ENCODE measurements at places on chromosomes 4 and X.

- DNase-seq: no peak
Measured at GRCh38 chrX:24019448-24019847, 7.5 kb downstream of the KLHL15 start.

DNA sequence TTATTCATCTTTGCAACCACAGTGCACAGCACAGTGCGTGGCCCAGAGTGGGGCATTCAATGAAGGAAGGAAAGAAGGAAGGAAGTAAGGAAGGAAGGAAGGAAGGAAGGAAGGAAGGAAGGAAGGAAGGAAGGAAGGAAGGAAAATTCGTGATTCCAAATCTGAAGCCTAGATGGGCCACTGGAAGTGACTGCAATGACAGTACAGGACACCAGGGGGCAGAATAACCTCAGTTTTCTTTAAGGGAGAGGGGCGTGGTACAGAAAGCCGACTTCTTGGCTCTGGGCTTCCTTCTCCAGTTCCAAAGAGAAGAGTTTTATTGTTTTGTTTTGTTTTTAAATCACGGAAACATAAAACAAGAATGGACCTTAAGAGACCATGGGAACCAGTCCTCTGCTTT lies 47.8 kb downstream of the APLN start:
- DNase-seq: no peak

GRCh38 chrX:18761750-18762149 lies 54.3 kb downstream of the PPEF1 start:
- DNase-seq: no peak

DNA sequence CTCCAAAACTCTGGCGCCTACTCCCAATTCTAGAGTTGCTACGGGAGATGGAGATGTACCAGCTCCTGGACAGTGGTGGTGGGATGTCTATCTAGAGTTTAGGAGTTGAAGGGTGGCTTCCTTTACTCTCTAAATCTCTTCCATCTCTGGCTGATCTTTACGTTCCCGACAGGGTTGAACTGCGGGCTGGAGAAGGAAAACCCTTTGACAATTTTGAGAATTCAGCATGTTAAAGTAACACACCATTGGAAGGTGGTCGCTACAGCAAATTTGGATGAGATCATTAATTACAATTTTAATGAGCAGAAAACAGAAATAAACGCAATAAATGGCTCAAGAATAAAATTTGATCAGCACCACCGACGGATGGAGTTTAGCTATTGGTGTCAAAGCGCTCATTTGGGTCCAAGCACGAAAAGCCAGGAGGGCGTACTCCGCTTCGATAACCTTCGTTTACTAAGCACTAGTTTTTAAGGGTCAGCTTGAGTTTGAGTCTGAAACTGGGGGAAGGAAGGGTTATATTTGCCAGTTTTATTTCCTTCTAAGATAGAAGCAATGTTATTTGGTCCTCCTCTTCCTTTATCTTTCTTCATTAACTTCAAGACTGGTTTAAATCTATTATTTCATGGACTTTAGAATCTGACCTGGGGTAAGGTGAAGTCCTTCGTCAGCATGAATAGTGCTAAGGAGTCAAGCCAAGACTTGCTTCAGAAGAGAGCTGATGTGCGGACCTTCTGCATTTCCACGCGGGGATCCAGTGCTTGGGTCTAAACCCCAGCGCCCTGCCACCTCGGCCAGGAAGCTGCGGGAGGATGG lies 1.5 kb upstream of the NKX6-1 start:
- no peak for DNase-seq

GRCh38 chrX:154594491-154594890 lies 9.6 kb downstream of the CTAG1A start:
- DNase-seq: no peak

- no peak for DNase-seq
Measured at GRCh38 chr4:25654971-25655963, at the start of gene SLC34A2. Gene SLC34A2, plus strand, starts transcription at chr4:25655851. Its CDS starts 6,650 bp downstream, at chr4:25662501.

DNA sequence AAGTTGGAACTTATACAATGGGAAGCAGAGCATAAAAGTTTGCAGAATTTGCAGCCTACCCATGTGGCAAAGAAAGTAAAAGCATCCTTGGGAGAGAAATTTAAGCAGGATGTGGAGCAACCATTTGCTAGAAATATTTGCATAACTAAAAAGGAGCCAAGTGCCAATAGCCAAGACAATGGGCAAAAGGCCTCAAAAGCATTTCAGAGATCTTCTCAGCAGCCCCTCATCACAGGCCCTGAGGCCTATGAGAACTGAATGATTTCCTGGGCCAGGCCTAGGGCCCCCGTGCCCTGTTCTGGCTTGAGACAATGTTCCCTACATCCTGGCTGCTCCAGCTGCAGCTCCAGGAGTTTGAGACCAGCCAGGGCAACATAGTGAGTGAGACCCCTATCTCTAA lies 25.3 kb upstream of the RAB28 start:
- no peak for DNase-seq

Measured in RWPE2 (cell line).